ENCODE measurements at places on chromosomes 7 and 10. TPM values are rescaled to one million over a fixed set of nuclear protein-coding genes. Genes with fewer than 3 reads are reported as not detected.

- no peak for DNase-seq
Observed at GRCh38 chr7:130349911-130350782, 5.5 kb downstream of the CPA5 start.

The TAC1 gene
- total RNA-seq: 11.1 TPM

DNA sequence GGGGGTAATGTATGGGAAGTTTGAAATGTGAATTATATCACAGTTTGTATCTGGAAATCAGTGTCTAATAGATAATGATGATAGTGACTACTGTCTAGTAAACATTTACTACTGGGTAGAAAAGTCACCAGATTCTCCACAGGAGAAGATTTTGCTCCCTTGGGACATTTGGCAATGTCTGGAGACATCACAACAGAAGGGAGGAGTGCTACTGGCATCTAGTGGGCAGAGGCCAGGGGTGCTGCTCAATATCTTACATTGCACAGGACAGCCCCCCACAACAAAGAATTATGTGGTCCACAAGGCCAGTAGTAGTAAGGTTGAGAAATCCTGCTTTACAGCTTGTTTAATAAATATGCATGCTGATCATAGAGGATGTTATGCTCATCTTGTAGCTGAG lies 92.3 kb upstream of the PRPS1L1 start:
- DNase-seq: peak; percentile 56

DNA sequence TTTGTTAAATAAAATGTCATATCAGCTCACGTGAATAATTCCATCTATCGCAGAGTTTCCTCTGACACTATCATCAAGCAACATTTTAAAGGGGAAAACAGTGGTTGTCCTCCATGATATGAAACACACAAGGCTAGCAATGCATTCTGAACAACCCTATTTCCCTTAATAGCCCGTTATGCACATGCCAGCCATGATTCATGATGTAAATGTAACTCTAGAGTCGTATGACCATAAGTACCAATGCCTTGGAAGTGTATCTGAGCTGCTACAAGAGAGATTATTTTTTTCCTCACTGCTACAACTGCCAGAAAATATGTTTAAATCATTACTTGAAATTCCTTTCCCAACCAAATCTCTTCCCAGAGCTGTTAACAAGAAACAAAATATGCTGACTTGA lies 159.4 kb downstream of the GRM8 start:
- DNase-seq: no peak

The EPO gene
- total RNA-seq: not detected

DNA sequence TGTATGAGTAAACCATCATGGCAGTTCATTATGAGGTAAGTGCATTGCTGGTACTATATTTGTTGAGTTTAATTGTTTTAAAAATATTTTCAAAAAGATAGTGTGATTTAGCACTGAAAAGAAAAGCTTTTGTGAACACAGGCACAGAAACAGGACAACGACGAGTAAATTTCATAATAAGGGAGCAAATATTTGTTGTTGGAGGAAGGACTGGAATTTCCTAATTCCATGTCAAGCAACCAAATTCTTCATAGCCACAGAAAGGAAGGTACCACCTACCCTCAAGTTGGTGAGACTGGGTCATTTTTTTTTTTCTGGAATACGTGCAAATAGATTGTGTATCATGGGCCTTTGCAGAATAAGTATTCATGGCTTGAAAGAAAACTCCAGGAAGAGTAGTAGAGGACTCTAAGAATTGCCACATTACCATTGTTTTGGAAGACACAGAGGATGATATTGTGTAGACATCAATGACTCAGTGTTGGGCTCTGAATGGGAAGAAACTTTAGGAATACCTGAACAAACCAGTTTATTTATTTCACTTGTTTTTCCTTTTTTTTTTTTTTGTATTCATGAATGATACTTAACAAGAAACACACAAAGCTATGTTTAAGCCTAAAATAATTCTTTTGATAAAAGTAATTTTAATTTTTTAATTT lies 7.8 kb downstream of the UBE2D4 start:
- DNase-seq: no peak

DNA sequence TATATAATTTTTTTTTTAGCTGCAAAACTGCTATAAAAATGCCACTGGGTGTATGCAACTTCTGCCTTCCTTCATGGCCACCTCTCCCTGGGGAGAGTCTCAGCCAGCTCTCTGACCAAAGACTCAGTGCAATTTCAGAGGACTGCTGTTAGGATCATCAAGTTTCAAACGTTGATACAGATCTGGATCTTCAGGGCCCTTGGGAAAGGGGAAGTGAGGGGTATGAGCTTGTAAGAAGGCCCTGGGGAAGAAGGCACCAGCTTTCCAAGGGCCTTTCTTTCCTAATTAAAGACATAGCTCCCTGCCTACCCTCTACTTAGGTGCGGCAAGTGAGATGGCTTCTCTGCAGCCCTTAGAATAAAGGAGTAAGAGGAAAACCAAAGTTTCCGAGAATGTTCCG lies 130.4 kb downstream of the CUL2 start:
- DNase-seq: no peak

The CYP26C1 gene
- total RNA-seq: not detected

GRCh38 chr7:1004018-1004852 lies 21.3 kb downstream of the CYP2W1 start:
- no peak for DNase-seq

The TUBAL3 gene
- not detected for total RNA-seq

DNA sequence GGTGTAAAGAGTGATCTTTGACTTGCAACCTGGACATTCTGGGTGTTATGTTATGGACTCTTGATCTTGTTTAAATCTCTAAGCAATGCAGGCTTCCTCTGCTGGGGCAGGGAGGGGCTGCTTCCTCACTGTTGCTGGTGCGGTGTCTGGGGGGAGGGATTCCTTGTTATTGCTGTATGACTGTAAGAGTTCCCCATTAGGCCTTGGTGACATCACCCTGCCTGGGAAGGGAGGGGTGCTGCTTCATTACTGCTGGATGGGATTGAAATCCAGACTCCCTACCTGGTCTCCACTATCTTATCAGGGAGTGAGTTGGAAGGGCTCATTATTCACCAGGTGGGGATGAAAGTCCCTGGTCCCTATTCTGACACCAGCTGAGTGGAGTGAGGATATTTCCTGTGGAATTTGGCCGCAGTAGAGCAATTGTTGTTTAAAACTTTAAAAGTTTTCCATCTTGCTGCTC lies 8.8 kb downstream of the OGDH start:
- no peak for DNase-seq

DNA sequence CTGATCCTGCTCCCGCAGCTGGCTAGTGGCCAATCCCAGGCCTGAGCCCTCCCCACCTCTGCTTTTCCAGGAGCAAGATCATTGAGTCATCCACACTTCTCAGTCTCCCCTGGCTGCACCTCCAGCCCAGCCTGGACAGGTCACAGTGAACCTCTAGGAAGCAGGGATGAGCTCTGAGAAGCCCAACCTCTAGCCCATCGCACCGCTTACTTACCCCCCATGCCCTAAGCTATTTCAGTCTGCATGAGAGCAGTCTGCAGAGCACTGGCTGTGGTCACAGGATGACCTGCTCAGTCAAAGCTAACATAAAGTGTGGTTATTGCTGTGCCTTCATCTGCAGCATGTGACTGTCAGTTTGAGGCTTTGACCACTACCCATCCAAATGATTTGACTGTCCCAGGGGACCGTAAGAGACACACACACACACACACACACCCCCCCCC lies 129.2 kb downstream of the SORBS1 start:
- DNase-seq: no peak

DNA sequence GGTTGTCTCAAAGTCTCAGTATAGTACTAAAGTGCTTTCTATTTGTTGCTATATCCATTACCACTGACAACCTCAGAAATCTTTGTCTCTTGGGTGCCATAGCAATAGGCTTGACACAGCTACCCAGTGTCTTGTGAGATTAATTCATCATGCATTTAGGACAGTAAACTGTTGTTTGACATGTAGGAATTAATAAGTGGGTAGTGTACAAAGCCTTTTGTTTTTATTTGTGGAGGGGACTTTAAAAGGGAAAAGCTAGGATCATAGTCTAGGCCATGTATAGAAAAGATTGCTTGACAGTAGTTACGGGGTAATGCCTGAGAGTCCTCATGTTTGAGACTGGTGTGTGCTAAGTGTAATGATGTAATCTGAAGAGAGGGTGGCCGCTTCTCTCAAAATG lies 102.6 kb upstream of the AGR3 start:
- DNase-seq: no peak

The C10orf53 gene
- total RNA-seq: not detected

- no peak for DNase-seq
Observed at GRCh38 chr10:1961989-1962388, 224.7 kb upstream of the ADARB2 start.

GRCh38 chr10:43682956-43683355 lies 34.3 kb upstream of the ZNF32 start:
- DNase-seq: no peak

The TAS2R5 gene
- total RNA-seq: not detected

GRCh38 chr10:22712956-22713852 lies 1.2 kb downstream of the PIP4K2A start:
- no peak for DNase-seq

- DNase-seq: no peak
Observed at GRCh38 chr10:68188835-68189234, 43.1 kb downstream of the ATOH7 start.

GRCh38 chr10:102676534-102677315 lies 32.4 kb downstream of the TRIM8 start:
- no peak for DNase-seq

The CCDC71L gene
- total RNA-seq: 26.6 TPM

The CFAP69 gene
- 1.8 TPM for total RNA-seq

- no peak for DNase-seq
Observed at GRCh38 chr7:158975526-158976467, 119.4 kb downstream of the DYNC2I1 start.

- DNase-seq: peak; percentile 76
Observed at GRCh38 chr7:137953665-137954470, 48.0 kb downstream of the CREB3L2 start.

The OR2A12 gene
- total RNA-seq: not detected

- DNase-seq: peak; percentile 89
Observed at GRCh38 chr7:3028071-3028757, 15.5 kb downstream of the CARD11 start.

- no peak for DNase-seq
Observed at GRCh38 chr10:44024356-44025116, 360.4 kb downstream of the CXCL12 start.

- DNase-seq: no peak
Observed at GRCh38 chr10:31974434-31975124, 45.9 kb upstream of the ARHGAP12 start.

GRCh38 chr7:48760528-48761265 lies 163.7 kb upstream of the CDC14C start:
- no peak for DNase-seq

GRCh38 chr10:103845972-103846371 lies 9.4 kb downstream of the SH3PXD2A start:
- no peak for DNase-seq

- peak; percentile 50 for DNase-seq
Observed at GRCh38 chr7:22597844-22598243, 97.9 kb upstream of the STEAP1B start.

DNA sequence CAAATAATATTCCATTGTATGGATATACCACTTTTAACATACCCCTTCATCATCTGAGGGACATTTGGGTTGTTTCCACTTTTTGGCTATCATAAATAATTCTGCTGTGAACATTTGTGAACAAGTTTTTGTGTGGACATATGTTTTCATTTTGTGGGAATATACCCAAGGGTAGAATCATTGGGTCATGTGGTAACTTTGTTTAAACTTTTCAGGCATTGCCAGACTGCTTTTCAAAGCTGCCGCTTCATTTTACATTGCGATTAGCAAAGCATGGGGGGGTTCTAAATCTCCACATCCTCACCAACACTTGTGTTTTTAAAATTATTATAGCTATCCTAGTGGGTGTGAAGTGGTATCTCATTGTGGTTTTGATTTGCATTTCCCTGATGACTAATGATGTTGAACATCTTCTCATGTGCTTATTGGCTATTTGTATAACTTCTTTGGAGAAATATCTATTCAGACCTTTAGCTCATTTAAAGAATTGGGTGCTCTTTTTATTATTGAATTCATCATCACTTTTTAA lies 8.4 kb upstream of the HHEX start:
- no peak for DNase-seq

The CDHR3 gene
- total RNA-seq: 0.58 TPM

- no peak for DNase-seq
Observed at GRCh38 chr10:28722065-28722803, 44.9 kb downstream of the BAMBI start.

The NEUROG3 gene
- total RNA-seq: 0.14 TPM

DNA sequence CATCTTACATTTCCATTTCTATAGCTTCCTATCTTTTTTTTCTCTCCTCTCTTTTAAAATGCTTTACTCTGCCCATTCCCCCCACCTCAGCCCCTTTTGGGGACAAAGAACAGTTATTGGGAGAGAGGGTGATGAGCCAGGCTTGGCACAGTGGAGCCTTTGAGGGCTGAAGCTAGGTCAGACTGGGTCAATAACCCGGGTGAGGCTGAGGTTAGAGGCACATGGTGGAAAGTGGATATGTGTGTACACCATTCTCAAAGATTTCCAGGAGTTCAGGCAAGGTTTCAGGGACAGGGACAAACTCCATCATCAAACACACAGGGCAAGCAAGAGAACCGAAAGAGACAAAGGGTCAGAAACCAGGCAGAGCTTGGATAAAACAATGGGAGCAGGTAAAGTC lies 11.5 kb downstream of the ABCB4 start:
- no peak for DNase-seq

DNA sequence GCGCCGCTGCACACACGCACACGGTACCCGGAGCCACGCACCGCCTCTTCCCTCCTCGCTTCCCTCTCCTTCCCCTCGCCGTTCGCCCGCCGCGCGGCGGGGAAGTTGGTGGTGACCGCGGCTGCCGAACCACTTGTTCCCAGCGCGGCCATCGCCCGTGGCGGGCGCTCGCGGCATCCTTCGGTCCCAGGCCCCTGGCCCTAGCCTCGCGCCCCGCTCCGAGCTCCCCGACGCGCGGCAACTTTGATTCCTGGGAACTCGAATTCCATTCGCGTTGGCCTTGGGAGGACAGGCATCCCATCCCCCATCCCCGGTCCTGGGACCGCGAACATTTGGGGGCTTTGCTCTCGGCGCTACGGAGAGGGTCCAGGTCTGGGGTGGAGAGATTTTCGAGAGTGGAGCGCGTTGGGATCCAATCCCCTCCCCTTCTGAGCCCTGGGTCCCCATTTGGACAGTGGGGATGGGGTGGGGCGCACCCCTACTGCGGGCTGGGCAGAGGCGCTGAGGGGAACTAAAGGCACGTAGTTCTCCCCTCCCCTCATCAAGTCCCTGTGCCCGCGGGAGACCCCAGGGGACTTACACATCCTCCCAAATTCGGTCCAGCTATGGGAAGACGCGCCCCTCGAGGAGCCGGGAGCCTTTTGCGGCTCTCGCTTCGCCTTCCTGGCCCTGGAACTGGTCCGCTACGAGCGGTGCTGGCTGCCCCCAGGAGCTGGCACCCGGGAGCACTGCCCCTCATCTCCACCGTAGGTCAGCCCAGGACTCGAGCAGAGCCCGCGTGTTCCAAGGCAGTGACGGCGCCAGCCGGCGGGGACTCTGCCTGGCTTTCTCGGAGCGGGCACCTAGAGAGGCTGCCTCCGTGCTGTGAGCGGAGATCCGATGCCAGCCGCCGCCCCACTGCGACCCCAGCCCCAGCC lies 834 bp downstream of the CDH23 start:
- DNase-seq: no peak

The AMPH gene
- total RNA-seq: 7.3 TPM

- no peak for DNase-seq
Observed at GRCh38 chr7:138166681-138167080, 90.4 kb downstream of the AKR1D1 start.

Measured in H4 (cell line).